ENCODE measurements at places on chromosomes 12 and 14.

DNA sequence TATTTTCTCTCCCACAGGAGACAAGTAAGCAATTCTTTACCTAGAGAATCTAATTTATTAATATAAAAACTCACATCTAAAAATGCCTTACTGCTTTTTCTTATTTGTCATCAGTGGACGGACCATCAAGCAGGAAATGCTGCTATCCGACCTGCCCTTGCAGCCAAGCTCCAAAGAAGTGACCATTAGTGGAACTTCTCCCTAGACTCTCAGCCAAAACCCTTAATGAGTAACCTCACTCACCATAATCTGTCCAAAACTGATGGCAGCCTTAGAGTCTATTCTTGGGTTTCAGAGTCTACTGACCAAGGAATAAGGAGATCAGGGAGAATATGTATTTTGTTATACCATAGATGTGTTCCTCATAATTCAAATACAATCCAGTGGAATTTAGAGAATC, 60.9 kb upstream of the CFL2 start:
- DNase-seq: no peak

GRCh38 chr14:99602788-99603415, 1.1 kb downstream of the CCDC85C start:
- no peak for DNase-seq

DNA sequence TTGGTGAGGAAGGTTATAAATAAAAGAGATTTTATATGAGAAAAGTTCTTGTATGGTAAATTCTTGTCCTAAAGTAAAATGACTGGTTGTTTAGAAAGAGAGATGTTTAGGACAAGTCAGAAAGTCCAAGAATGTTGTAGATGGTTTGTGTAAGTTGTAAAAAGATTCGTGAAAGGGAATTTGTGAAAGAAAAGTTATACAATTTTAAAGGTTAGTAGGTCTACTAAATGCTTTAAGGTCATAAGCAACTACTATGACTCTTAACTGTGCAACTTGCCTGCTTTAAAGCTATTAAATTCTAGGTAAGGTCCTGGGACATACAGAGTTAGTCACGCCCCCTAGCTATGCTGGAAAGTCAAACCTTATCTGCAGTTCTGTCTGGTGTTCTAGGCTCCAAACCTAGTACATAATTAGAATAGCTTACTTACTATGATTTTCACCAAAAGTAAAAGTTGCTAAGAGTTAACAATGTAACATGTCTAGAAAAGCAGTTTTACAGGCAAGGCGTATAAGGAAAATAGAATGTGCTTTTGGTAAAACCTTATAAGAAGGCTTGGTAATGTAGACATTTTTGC, 11.2 kb upstream of the DHRS2 start:
- no peak for DNase-seq

DNA sequence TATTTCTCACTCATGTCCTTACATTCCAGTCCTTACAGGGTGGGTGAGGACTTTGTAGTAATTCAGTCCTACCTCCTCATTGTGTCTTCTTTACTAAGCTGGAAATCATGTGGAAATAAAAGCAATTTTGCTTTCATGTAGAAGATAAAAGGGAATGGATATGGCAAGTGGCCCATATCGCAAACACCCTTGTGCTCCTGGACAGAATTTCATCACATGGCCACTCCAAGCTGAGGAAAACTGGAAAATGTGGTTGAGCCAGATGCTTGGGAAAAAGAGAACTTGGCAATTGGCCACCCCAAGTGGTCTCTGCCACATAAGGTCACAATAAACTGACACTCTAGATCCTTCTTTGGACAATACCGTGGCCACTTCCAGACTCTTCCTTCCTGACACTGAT, 64.2 kb upstream of the IFNG-AS1 start:
- peak; percentile 19 for DNase-seq

DNA sequence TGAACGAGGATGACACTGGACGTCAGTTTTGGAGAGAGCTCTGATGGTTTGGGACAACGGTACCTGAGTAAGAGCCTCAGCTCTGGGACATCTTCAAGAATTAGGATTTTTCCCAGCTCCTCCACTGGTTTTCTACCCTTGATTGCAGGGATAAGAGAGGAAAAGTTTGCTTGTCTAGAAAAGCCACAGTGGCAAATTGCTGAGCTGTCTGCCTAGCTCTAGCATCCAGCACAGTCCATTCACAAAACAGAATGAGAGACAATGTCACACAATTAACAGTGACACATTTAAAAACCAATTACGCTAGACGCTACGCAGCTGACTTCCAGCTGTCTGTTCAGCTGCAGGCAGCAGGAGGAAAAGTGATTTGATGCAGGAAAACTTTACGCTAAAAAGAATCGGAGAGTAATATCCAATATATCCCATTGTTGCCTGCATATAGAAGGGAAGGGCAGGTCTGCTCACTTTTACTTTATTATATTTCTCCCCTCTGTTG, 168.1 kb upstream of the PRICKLE1 start:
- no peak for DNase-seq

- no peak for DNase-seq
These were observed 3.6 kb downstream of the DDX51 start for GRCh38 chr12:132140501-132140900.

DNA sequence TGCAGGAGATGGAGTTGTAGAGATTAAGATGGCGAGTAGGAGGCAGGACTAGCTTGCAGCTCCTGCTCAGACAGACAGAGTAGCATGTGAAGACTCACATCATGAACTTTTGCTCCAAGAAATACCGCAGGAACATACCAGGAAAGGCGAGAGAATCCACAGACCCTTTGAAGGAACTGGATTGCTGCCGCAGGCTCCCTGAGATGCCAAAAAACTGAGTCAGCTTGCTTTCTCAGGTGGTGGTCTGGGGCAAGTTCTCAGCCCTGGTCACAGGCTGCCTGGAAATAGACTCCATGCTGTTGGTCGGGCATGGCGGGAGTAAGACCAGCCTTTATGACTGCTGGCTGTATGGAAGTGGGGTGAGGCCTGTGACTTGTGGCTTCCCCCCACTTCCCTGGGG, 163.6 kb upstream of the NAV3 start:
- DNase-seq: peak; percentile 60

DNA sequence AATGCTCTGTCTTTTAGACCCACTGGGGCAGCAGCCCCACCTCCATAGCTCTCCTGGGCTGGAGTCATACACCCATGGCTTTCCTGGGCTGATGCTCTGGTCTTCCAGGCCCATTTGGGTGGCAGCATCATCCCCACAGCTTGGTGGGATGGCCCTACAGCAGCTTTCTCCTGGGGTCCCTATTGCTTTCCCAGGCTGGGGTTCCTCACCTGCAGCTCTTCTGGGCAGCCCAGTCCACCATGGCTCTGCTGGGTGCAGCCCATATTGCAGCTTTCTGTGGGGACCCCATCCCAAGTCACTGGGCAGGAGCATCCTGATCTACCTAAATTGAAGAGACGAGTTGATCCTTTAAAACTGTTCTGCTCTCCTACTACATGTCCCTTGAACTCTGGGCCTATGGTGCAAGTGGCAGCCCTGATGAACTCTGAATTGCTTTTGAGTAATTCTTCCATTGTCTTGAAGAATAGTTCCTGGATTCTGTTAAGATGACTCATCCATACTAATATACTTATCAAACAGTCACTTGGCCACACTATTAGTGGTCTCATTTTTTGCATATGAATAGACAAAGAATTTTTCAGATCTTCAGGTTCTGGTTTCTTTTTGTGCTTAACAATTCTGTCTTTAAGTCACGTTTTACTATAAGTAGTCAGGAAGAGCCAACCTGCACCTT, 390.1 kb downstream of the DPF3 start:
- DNase-seq: no peak

DNA sequence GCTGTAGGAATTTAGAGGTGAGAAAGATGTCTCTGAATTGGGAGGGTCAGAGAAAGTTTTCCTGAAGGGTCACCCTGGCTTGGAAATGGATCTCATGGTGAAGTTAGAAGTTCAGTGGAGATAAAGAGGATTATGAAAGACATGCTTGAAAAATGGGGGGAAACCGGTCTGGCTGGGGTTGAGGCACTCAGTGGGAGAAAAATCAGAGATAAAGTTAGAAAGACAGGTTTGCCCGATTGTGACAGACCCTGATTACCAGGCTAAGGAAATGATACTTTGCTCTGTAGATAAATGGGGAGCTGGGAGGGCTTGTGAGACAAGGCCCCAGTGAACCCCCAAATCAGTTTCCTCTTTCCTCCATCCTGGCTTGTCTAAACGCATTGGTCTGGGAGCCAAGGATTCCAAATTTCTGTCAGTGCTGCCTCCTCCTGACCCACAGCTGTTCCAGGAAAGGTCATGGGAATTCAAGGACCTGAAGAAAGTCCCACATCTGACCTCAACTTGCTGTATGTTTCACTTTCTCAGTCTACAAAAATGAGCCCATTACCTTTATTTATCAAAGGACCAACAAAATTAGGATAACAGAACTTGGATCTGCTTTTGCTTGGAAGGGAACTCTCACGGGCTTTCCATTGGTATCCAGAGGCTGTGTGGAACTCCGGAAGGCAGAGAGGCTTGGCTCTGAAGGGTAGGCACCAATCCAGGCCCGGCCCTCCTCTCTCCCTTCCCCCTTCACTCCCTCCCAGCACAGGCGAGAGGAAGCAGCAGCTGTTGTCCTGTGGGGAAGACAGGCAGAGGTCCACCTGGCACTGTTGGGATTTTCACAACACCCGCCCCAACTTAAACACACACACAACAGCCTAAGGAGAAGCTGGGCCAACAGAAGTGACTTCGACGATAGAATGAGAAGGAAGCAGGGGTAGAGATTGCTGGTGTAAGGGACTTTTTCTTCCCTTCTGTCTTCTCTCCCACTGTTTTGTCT, 3.4 kb upstream of the RNASE7 start:
- DNase-seq: no peak

DNA sequence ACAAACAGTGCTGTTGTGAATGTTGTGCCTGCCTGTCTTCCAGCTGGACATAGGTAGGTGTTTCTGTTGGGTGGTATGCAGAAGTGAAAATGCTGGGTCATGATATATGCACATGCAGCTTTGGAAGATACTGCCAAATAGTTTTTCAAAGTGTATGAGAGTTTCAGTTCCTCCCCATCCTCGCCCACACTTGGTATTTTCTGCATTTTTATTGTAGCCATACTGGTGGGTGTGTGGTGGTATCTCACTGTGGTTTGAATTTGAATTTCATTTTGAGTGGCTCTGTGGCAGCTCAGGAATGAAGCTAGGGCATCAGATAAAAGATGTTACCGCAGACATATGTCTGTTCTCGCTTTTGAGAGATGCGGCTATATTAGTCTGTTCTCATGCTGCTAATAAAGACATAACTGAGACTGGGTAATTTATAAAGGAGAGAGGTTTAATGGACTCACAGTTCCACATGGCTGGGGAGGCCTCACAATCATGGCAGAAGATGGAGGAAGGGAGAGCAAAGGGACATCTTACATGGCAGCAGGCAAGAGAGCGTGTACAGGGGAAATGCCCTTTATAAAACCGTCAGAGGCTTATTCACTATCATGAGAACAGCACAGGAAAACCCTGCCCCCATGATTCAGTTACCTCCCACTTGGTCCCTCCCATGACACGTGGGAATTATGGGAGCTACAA, 183.1 kb downstream of the CAND1 start:
- DNase-seq: no peak

GRCh38 chr12:48514728-48515127, 10.7 kb upstream of the OR8S1 start:
- DNase-seq: no peak

DNA sequence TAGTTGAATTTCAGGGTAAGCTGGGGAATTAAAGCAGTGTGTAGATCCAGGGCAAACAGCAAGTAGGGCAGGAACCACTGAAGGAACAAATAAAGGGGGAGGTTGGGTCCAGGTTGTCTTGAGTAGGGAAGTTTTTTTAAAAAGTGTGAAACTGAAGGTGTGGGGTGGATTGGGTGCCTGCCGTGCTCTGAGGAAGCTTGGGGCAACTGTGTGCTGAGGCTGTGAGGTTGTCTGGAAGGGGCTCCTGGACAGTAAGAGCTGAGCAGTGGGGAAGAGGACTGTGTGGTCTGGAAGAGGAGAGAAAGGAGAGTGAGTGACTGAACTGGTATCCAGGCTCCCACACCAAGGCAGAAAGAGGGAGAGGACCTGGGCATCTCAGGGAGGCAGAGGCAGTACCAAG, 10.9 kb upstream of the GPR162 start:
- DNase-seq: no peak

DNA sequence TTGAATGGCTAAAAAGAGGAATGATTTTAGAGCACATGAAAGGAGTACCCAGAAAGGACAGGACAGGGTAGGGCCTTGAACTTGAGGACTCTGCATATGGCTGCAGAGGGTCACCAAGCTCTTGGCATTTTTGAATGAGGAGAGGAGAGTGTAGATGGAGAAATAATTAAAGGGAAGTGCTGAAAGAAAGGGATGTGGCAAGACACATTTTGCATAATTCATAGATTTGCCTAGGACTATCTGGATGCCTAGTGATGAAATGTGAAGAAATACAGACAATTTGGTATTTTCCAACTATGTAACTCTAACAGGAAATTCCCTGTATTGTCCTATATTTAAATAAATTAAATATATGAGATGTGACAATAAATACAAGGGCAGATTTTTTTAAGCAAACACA, 27.5 kb upstream of the MDM1 start:
- DNase-seq: peak; percentile 72

DNA sequence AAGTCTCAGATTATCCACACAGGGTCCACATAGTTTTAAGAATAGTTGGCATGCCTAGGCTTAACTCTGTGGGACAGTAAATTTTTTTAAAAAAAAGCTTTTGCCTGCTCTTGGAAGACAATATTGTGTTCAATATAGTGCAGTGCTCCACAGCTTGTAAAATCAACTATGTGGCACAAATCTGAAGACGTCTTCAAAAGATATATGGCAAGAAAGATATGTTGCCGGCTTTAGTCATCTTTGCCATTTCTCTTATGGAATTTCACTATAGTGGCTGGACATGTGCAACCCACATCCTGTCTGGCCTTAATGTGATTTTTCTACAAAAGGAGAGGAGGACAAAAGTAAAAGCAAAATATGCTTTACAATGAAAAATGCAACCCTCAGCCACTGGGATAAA, 90.5 kb downstream of the MGST1 start:
- DNase-seq: no peak

- DNase-seq: peak; percentile 93
These were observed 10.8 kb downstream of the BMAL2 start for GRCh38 chr12:27343255-27344000.

- DNase-seq: no peak
These were observed 35.0 kb upstream of the MDM1 start for GRCh38 chr12:68367116-68367515.

GRCh38 chr12:5070090-5070489, 26.4 kb downstream of the KCNA5 start:
- no peak for DNase-seq

DNA sequence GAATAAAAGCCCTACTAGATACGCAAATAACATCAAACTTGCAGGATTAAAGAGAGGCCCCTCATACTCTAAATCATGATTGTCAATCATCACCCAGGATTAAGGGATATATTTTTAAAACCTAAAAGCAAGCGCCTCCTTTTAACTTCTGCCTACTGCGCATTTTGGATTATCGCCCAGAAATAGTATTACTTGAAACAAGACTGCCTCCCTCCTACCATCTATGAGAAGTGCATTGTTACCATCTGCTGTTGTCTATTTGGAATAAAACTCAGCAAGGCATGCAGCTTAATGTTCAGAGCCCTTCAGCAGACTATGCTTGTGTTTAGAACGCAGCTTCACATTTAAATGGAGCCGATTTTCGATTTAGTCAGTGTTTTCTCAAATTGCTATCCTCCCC, 79.6 kb downstream of the EXOC5 start:
- peak; percentile 19 for DNase-seq

Data from fibroblast of skin of right quadriceps (primary cell).